RWPE1 (cell line): ENCODE measurements at places on chromosomes 16 and 17.

DNA sequence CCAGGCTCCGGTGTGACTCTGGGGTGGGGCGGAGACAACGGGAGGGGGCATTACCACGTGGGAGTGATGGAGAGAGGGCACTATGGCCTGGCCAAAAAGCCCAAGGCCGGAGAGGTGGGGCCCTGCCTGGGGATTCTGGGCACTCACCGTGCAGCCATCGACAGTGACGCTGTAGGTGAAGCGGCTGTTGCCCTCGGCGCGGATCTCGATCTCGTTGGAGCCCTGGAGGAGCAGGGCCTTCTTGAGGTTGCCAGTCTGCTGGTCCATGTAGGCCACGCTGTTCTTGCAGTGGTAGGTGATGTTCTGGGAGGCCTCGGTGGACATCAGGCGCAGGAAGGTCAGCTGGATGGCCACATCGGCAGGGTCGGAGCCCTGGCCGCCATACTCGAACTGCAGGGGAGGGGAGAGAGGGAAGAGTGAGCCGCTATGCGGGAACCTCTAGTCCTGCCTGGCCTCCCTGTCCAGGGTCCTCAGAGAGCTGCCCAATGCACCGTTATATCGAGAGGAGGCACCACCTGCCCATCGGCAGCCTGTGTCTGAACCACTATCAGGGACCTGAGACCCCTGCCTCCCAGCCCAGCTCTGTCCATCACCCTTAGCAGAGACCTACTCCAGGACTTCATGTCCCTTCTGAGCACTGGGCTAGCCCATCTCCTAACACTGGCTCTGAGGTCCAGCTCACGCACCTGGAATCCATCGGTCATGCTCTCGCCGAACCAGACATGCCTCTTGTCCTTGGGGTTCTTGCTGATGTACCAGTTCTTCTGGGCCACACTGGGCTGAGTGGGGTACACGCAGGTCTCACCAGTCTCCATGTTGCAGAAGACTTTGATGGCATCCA, 15.6 kb downstream of the COL1A1 start:
- no peak for DNase-seq

DNA sequence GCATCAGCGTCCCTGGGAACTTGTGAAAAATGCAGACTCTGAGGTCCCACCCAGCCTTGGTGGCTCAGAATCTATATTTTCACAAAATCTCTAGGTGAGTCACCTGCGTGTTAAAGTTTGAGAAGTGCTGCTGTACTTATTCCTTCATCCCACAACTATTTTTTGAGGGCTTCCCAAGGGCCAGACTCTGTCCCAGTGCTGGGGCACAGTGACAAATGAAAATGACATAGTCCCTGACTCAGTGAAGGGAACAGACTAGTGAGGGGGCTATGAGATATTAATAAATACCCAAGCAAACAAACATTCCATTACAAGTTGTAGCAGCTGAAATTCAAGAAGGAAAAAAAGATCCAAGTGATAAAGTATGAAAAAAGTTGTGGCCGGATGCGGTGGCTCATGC, 9.9 kb upstream of the EMP2 start:
- DNase-seq, result no peak

- DNase-seq, result no peak
Observed at GRCh38 chr16:14576532-14576931, 53.5 kb downstream of the PARN start.

GRCh38 chr17:65902155-65902554, 289.8 kb downstream of the CEP112 start:
- no peak for DNase-seq

DNA sequence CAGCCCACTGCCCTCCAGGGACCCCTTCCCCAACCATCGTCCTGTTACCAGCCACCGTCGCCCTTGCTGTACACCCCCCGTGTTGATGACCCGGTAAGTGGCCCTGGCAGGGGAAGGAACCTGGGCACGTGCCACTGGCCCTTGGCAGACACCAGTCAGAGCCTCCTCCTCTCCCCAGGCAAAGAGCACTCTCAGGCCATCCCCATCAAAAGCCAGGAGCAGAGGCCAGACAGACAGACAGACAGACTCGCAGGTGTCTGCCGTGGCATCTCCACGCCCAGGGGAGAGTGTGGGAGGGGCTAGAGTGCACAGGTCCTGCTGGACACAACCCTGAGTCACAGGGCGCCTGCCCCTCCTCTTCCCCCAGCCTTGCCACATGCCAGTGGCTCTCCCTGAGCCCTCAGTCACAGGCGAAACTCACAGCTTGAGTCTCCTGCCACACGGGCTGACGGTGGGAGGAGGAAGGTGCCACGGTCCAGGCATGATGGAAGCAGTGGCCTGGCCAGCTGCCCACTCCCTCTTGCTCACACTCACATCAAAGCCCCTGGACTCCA, 7.8 kb downstream of the CLCN7 start:
- DNase-seq, result peak; percentile 8

- no peak for DNase-seq
Observed at GRCh38 chr16:27595475-27595874, 45.5 kb downstream of the KATNIP start.

- no peak for DNase-seq
Observed at GRCh38 chr17:70086516-70086915, 11.5 kb downstream of the KCNJ16 start.

- DNase-seq, result no peak
Observed at GRCh38 chr17:13996276-13996675, 73.0 kb upstream of the COX10 start.

- DNase-seq, result no peak
Observed at GRCh38 chr16:50863644-50864144, 121.8 kb downstream of the CYLD start.

DNA sequence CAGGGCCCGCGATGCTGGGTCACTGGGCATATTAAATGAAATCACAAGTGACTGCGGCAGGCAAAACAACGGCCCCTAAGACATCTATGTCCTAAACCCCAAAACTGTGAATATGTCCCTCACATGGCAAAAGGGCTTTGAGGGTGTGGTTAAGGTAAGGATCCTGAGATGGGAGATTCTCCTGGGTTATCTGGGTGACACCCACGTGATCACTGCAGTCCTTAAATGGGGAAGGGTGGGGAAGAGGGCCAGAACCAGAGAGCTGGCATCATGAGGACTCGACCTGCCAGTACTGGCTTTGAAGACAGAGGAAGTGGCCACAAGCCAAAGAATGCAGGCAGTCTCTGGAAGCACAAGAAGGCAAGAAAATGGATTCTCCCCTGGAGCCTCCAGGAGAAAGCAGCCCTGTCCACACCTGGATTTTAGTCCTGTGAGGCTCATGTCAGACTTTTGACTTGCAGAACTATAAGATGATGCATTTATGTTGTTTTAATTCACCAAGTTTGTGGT, 12.5 kb downstream of the COTL1 start:
- DNase-seq, result no peak

GRCh38 chr16:62829607-62830006, 793.4 kb upstream of the CDH8 start:
- no peak for DNase-seq

- DNase-seq, result no peak
Observed at GRCh38 chr16:23293016-23293415, 9.1 kb upstream of the SCNN1B start.

- DNase-seq, result no peak
Observed at GRCh38 chr17:51200295-51200694, 34.1 kb downstream of the NME2 start.

DNA sequence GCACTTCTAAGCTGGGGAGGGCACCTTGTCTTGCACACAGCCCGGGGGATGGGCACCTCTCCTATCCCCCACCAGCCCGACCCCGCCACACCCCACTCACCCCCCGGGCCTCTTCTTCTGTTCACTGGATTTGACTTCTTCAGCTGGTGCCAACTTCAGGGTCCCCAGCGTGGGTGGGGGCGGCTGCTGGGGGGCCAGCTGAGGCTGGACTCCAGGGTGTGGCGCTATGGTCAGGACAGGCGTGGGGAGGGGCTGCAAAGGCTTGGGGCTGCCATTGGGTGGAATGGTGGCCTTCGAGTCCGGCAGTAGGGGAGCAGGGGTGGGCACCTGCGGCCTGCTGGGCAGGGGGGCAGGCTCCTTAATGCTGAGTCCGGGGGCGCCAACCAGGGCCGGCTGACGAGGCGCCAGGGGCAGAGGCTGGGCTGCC, 6.1 kb downstream of the MNT start:
- no peak for DNase-seq

DNA sequence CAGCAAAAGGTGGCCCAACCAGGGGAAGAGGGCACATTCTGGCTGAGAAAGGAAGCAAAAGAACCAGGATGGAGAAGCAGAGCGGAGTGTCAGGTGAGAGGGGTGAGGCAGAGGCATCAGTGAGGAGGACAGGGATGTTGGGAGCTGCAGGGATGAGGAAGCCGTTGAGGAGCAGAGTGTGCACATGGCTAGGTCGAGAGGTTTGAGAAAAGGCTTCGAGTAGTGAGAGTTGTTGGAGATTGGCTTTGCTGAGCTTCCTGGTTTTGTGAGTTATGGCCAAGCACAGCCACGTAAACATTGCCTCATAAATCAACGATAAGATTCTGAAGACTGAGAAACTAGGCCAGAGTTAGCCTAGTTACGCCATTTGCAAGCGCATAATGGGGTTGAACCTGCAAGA, 26.9 kb downstream of the DNAH2 start:
- DNase-seq, result no peak

- DNase-seq, result no peak
Observed at GRCh38 chr16:4668313-4668960, 24.9 kb upstream of the NUDT16L1 start.

DNA sequence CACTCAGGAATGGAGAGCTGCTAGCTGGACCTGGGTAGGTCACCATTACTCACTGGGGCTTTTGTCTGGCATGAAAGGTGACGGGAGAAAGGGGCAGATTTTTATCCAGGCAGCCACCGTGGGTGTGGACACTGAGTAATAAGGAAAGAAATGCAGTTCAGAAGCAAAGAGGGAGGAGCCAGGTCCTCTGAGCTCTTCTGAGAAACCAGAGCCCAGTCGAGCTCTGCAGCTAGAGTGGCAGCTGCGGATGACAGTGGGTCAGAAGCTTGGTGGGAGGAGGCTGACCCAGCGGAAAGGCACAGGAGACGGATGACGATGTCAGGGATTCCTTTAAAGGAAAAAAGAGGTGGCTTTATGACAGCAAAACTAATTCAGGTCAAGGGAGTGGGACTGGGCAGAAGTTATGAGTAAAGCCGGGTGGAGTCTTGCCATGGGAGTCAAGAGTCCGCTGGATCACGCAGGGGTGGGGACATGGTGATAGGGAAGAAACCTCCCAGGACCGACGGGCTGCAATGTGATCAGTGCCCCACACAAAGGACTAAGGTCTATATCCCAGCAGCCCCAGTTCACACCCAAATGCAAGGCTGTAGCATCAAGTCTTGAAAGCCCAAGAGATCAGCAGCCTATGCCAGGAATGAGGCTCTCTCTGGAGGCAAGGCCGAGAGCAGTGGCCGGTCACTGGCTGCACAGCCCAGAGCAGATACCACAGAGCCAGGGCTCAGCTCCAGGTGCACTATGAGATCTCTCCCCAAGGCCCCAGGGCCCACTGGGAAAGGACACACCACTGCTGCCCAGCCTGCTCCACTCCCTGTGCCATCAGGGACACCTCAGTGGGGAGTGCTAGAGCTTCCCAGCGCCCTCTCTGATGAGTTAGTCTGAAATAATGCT, 6.3 kb upstream of the MNT start:
- DNase-seq, result peak; percentile 67

DNA sequence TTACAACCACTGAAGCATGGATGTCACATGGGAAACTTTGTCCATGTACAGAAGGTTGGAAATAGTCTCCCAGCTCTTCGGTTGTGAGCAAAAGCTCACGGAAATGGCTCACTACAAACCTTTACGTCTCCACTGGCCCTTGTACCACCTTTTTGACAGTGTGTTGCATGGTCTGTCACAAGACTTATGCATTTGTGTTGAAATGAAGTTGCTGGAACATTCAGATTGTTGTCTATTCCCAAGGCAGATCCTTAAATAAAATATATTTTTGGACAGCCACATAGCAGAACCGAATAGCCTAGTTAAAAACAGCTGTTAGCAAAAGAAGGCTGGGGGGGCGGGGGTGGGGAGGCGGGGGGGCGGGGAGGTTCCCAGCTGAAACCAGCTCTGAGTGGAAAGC, 39.2 kb downstream of the KNOP1 start:
- DNase-seq, result no peak

DNA sequence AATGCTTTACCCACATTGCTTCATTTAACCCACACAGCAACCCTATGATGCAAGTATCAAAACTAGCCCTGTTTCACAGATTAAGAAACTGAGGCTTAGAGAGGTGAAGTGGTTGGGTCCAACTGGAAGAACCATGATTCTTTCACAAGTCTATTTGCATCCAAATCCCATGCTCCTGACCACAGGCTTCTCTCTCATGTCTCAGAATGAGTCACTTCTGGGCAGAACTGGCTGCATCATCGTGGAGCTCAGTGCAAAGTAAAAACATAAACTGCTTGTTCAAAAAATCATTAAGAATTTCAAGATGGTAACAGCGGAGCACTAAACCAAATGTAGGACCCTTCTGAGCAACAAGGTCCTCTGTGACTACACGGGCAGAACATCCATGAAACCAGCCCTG, 20.2 kb upstream of the CES1 start:
- DNase-seq, result no peak

- peak; percentile 49 for DNase-seq
Observed at GRCh38 chr16:61792194-61792909, 243.9 kb downstream of the CDH8 start.

DNA sequence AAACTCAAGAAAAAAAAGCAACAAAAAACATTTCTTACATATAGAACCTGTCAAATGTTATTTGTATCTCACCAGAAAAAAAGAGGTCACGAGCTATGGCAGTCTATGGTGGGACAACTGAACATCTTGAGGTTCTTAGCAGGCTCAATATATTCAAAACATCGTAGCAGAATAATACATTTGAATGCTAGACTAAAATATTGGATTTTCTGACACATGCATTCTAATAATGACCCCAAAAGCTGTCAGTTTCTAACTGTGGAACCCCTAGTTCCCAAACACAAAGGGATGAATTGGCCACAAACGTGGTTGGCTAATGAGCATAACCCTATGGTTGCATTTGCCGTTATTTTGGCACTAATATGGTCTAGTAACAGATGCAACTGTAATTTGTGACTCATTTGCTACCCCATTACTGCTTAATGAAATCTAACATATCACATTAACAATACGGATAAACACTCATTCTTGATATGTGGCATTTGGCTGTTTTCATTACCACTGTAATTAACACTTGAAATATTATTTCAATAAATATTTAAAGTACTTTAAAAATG, 81.2 kb downstream of the TOX3 start:
- DNase-seq, result no peak

GRCh38 chr17:70621566-70621965, 452.2 kb downstream of the KCNJ2 start:
- no peak for DNase-seq

DNA sequence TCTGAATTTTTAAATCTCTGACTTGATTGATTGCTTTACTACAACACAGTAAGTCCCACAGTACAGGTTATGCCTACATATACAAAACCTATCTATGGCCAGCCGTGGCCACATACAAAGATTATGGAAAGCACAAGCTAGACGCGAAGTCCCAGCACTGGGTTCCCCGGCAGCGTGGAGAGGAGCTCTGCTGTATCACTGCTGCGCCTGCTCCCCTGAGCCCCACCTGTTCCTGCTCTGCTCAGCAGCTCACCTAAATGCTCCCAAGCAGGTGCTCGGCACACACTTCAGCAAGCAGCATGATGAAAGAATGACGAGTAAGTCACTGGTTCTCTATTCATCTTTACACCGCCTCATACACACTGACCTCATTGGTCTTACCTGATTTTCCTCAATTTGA, 20.6 kb downstream of the ZDHHC7 start:
- no peak for DNase-seq
